GM23248 (cell line): ENCODE measurements at places on chromosomes 5 and 9. TPM values are rescaled to one million over a fixed set of nuclear protein-coding genes. Genes with fewer than 3 reads are reported as not detected.

NEUROG1 gene
- not detected in 2 replicates for polyA plus RNA-seq

SOWAHA gene
- not detected in 2 replicates for polyA plus RNA-seq

TMEM174 gene
- not detected in 2 replicates for polyA plus RNA-seq

IER5L gene
- polyA plus RNA-seq, result 4.0 and 4.3 TPM in 2 replicates

SEC24A gene
- 19.3 and 19.7 TPM in 2 replicates for polyA plus RNA-seq

PCDHB6 gene
- polyA plus RNA-seq, result 0.10 and 0.25 TPM in 2 replicates

TESK1 gene
- polyA plus RNA-seq, result 14.1 and 14.9 TPM in 2 replicates

OTP gene
- polyA plus RNA-seq, result not detected in 2 replicates

CDC20B gene
- polyA plus RNA-seq, result 0.20 TPM in 1 of 2 replicates, not detected in the other

NPDC1 gene
- polyA plus RNA-seq, result 121 and 122 TPM in 2 replicates

ZNF300 gene
- 2.9 and 3.0 TPM in 2 replicates for polyA plus RNA-seq

RAB3C gene
- not detected in 2 replicates for polyA plus RNA-seq

PAEP gene
- not detected in 2 replicates for polyA plus RNA-seq
